ENCODE measurements at places on chromosomes 16 and 17.

DNA sequence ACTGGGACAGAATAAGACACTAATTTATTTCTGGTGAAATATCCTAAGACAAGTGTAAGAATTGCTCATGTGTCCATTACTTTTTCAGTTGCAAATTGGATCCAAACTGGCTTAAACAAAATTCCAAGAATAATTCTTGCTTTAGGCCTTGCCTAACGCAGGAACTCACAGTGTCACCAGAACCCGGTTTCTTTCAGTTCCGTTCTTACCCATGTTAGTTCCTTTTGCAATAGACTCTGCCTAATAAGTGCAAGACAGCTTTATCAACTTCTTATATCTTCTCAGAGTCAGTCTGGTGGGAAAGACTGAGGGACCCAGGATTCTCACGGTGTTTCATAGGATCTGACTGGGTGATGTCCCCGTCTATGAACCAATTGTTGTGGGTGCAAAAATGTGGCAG is 24.7 kb downstream of the GDE1 start:
- DNase-seq: no peak

DNA sequence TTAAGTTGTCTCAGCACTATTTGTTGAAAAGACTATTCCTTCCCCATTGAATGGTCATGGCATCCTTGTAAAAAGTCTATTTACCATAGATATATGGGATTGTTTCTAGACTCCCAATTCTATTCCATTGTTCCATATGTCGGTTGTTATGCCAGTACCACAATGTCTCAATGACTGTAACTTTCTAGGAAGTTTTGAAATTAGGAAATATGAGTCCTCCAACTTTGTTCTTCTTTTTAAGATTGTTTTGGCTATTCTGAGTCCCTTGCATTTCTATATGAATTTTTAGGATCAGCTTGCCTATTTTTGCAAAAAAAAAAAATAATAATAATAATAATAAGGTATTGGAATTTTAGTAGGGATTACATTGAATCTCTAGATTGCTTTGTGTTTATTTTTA is 43.0 kb upstream of the ABCA3 start:
- DNase-seq: no peak

DNA sequence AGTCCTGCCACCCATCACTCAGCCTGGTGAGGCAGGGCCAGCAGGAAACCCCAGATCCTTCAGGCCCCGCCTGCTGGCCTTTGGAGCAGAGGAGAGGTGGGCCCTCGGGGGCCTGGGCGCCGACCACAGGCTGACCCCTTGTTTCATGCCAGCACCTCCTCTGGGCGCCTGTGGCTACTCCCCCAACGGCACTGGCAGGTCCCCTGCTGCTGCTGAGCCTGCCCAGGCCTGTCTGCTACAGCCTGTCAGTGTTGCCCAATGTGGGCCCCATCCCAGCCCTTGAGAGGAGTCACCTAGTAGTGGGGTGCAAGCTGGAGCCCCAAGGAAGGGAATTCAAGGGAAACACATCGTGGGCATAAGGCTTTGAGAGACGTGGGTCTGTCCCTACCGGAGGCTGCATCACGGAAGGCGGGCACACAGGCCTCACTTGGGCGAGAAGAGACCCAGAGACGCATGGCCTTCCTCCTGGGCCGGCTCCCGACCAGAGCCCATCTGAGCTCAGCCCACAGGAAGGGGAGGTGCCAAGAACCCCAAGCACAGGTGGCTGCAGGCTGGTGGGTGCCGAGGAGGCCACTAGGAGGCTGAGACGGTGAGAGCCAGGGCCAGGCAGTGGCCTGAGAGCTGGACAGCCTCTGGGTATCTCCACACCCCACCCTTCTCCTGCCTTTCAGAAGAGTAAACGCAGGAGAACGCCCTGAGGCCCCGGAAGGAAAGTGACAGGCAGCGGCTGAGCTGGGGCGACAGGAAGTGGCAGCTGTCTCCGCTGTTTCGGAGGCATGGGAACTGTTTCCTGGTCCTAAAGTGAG is 8.0 kb upstream of the FASN start:
- DNase-seq: peak; percentile 31

GRCh38 chr16:51359141-51359955 is 208.3 kb upstream of the SALL1 start:
- DNase-seq: no peak

- DNase-seq: no peak
Observed at GRCh38 chr16:84358601-84359295, 9.6 kb upstream of the ATP2C2 start.

GRCh38 chr16:71526111-71526631 is at the start of gene CHST4:
CHST4 (plus strand) TSS chr16:71526426; CDS start chr16:71536678, 10,252 bp downstream.
- DNase-seq: no peak

DNA sequence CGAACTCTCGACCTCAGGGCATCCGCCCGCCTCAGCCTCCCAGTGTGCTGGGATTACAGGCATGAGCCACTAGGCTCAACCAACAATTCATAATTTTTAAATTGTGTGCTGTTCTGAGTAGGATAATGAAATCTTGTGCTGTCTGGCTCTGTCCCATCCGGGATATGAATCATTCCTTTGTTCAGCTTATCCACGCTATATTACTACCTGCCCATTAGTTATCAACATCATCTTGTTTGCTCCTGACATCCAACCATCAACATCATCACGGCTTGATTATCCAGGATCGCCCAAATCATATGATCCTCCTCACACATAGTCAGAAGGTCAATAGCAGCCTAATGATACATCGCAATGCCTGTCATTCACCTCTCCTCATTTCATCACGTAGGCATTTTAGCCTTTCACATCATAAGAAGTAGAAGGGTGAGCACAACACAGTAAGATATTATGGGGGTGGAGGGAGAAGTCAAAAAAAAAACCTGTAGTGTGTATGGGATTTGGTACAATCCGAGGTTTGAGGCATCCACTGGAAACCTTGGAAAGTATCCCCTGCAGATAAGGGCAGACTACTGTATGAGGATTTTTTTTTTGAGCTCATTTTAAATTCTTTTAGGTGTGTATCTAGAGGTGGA is 77.0 kb upstream of the SIAH1 start:
- no peak for DNase-seq

GRCh38 chr17:35729405-35729833 is 2.0 kb upstream of the RASL10B start:
- DNase-seq: no peak

DNA sequence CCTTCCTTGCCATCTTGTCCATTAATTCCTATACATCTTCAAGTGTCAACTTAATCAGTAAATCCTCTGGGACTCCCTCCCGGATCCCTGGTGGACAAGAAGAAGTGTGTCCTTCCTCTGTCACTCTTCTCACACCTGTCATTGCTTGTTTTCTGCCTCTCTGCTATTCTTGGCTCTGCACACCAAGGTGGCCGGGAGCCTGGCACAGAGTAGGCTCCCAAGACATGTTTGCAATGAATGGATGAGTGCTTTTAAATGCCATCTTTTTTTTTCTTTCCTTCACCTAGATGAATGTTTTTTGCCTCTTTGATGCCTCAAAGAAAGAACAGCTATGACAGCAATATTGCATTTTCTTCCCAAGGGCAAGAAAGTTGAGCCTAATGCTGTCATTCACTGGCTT is 58.0 kb upstream of the CLEC18A start:
- no peak for DNase-seq

DNA sequence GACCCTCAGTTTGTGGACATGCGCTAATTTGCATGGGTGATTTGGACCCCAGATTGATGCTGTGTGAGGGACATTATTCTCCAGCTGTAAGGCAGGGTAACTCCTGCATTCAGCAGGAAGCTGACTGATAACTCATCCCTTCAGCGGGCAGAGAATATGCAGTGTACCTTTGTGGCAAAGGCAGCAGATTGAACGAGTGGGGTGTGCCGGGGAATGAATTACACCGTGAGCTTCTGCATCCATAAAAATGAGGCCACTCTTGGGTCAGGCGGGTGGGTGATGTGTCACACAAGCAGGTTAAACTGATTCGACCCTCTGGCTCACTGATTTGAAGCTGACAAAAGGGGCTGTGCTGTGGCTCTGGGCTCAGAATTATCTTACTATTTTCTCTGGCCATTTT is 128.9 kb upstream of the PMFBP1 start:
- DNase-seq: no peak
